ENCODE measurements at places on chromosomes 13 and 19.

DNA sequence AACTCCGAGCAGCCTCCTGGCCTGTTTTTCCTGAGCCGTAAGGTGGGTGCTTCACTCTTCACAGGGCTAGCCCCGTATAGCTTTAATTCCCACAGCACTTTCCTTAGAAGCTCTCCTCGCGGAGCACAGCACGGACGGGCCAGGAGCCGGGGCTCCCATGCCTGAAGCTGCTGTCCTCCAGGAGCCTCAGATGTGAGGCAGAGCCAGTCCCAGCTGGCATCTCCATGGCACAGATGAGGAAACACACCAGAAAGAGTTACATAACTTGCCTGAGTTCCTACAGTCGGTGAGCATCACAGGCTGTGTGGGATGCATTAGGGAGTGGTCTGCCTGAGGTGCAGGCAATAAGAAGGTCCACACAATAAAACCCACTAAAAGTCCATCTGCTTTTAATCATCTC is 118.5 kb downstream of the ATP8A2 start:
- no peak for DNase-seq

DNA sequence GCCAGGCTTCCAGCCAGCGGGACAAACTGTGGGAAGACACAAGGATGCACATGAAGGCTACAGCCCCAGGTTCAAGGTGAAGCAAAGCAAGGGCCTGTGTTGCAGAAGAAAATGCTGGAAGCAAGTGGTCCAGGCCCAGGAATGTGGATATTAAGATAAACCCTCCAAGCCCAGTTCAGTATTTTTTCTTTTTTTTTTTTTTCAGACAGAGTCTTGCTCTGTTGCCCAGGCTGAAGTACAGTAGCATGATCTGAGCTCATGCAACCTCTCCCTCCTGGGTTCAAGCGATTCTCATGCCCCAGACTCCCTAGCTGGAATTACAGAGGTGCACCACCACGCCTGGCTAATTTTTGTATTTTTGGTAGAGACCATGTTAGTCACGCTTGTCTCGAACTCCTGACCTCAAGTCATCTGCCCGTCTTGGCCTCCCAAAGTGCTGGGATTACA is 4.4 kb downstream of the PRDX2 start:
- no peak for DNase-seq

GRCh38 chr13:77693449-77693940 is 4.0 kb upstream of the SLAIN1 start:
- DNase-seq: no peak

DNA sequence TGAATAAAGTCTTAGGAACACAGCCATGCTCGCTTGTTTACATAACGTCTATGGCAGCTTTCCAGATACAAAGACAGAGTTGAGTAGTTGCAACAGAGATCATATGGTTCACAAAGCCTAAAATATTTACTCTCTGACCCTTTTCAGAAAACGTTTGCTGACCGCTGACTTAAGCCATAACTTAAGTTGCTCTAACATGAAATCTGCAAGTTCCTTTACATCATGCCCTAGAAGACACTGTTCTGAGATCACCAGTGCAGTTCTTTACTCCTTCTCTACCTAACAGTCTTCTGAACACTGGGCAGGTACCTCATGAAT is 166.4 kb downstream of the DCLK1 start:
- no peak for DNase-seq

- DNase-seq: no peak
Observed at GRCh38 chr19:33414667-33415605, 41.4 kb downstream of the CEBPG start.

DNA sequence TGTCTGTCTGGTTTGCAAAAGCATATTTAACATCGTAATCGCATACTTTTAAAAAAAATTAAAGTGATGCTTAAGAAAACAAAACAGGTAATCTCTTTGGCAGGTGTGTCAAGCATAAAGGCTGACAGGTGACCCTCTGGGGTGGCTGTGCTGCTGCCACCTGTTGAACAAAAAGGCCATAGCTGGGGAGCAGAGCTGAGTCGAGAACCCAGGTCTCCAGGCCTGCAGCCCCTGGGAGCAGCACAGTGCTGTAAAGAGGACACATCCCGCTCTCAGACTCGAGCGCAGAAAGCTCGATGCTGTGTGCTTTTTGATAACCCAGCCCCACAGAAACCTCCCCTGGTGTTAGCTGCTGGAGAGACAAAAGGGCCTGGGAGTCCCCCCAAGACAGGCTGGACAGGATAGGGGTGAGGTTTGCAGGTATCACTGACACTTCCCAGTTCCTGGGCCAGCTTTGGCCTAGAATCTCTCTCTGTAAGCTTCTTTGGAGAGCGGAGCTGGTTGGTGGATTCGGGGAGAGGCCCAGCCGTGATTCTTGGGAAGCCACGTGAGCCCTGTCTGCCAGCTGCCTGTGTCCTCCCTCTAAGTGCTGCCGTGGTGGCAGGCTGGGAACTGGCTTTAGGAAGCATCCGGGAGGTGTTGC is 66.9 kb downstream of the C13orf42 start:
- DNase-seq: no peak

DNA sequence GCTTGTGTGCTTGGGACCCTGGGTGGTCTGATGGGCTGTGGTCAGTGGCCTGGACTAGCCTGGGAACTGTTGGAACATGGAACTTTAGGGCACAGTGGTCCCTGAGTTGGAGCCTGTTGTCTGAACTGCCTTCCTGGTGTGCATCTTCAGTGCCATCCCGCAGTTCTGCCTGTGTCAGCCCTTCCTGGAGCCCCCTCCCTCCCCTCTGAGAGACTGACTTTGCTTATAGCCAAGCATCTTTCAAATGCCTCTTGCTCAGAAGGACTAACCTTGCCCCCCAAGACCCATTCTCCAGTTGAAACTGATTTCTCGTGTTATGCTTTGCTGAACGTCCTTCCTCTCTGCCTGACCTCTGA is 14.3 kb downstream of the MAU2 start:
- no peak for DNase-seq

DNA sequence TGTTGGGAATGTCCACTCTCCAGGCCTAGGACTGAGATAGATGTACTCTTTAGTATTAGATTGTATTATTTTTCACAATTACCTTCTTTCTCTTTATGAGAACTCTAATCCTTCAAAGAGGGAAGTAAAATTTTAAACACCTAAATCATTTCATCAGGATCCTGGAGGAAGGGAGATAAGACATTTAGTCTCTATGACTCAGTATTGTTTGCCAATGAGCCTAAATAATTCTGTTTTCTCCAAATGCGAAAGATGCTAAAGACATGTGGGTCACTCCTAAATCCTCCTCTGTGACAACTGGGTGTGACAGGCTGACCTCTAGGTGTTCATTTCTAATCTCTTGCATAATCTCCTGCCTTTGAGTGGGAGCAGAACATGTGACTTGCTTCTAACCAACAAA is 1736.6 kb upstream of the MIR17HG start:
- no peak for DNase-seq

DNA sequence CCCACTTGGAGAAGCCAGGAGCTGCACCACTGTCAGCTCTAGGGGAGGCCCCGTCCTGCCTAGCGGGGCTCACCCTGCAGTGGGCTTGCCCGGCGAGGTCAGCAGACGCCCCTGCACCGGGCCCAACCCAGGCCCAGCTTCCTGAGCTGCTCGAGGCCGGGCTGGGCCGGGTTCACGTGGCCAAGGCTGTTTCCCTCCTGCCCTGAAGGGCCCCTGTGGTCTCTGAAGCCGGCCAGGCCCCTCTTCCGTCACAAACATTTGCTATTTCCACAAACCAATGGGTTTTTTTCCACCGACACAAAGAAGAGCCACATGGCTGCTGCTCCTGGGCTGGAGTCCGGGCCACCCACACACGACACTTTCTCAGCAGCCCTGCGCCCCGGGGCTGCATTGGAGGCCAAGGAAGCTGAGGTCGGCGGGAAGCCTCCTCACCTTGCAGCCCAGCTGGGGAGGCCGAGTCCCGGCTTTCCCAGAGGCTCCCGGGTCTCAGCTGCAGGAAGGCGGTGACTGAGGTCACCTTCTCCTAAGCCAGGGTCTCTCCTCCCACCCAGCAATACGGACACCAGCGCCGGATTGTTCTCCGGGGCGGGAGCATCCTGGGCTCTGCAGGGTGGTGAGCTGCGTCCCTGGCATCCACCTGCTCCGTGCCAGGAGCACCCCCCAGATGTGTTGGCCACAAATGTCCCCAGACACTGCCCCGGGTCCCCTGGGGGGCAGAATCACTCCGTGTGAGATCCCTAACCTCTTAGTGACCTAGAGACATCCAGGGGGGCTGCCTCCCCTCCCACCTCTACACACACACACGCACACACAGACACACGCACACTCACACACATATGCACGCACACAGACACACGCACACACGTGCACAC is 80.5 kb downstream of the GADD45B start:
- DNase-seq: no peak

DNA sequence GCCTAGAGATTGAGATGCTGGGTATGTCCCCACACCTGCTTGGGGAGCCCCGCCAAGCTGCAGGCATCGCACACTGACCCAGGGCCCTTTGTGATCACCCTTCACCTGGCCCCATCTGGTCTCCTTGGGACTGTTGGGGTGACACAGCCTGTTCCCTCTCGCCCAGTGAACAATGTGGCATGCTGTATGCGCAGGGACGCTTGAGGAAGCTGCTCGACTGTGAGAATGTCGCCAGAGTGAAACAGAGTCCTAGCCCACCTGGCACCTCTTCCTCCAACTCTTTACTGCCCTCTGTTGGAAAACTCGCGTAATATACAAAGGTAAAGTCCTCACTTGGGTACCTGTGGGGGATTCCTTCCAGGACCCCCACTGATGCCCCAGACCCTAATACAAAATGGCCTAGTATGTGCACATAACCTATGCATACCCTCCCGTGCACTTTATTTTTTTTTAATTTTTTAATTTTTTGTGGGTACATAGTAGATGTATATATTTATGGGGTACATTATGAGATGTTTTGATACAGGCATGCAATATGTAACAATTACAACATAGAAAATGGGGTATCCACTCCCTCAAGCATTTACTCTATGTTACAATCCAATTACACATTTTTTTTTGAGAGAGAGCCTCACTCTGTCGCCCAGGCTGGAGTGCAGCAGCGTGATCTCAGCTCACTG is 9.0 kb downstream of the BLOC1S3 start:
- DNase-seq: no peak

GRCh38 chr19:45349430-45349941 is 8.9 kb downstream of the KLC3 start:
- no peak for DNase-seq

- DNase-seq: no peak
Observed at GRCh38 chr19:6272411-6272791, 7.4 kb downstream of the MLLT1 start.

DNA sequence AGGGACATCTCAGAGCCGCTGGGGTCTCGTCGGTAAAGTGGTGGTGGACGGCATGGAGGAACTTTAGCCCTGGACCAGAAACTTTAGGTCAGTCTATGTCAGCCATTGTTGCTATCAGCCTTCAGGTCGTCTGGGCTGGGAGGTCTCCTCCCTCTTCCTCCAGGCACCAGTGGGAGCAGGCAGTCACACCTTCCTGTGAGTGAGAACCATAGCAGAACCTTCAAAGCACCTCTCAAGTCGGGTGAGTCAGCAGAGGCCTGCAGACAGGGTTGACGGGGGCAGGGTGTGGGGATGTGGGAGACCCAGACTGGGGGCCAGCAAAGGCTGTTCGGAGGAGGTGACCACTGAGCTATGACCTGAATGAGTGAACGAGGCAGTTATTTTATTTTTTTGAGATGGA is 15.4 kb upstream of the SBNO2 start:
- no peak for DNase-seq

- no peak for DNase-seq
Observed at GRCh38 chr13:27280009-27280656, 9.5 kb downstream of the RASL11A start.

GRCh38 chr19:1136201-1136600 is 32.4 kb downstream of the GPX4 start:
- no peak for DNase-seq

- DNase-seq: no peak
Observed at GRCh38 chr19:43414554-43414953, at the start of gene TEX101. Gene TEX101 (plus strand): TSS chr19:43414890. CDS start chr19:43415920, 1,030 bp downstream.

- DNase-seq: no peak
Observed at GRCh38 chr19:46367426-46367825, 20.5 kb downstream of the PPP5C start.

DNA sequence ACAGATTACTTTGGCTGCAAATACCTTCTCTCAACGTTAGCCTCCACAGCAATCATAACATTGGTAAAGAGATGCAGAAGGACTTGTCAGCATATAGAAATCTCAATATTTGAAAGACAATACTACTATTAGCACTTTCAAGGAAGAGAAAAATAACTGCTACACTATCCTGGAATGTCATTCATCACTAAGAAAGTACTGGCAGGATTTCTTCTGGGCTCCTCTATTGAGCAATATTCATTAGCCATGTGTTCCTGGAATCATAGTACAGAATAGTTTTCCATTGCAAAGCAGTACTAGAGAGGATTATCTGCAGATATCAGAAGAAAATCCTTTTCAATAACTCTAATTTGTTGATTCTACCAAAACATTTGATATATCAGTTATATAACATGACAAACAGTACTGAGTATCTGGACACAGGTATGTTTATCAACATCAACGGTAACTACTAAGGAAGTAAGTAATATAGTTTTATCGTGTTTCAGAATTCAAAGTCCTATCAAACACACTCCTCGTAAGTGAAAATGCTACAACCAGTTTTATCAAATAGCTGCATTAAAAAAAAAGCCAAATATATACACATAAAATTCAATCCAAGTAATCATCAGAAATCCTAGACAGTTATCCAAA is 27.3 kb downstream of the INTS6 start:
- peak; percentile 51 for DNase-seq

DNA sequence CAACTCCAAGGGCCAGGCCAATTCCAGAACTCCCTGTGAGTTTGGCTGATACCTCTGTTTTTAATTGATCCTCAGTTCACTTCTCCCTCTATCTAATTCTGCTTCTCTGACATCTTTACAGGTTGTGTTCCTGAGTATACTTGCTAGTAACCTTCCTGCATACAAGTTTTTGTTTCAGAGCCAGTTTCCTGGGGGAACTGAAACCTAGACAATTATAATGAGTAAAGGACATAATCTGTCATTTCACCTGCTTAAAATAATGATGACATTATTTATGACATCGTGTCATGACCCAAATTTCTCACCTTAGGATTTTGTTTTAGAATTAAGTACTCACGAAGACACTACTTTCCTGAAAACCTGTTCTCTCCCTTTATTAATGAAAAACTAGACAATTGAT is 12.5 kb upstream of the MYCBP2 start:
- DNase-seq: no peak

GRCh38 chr19:48510421-48511268 is 990 bp downstream of the LMTK3 start:
- DNase-seq: peak; percentile 74

- DNase-seq: no peak
Observed at GRCh38 chr13:113668491-113668971, 1.5 kb downstream of the GRK1 start.

- peak; percentile 86 for DNase-seq
Observed at GRCh38 chr13:76048675-76049375, 412.7 kb downstream of the LMO7 start.

- DNase-seq: no peak
Observed at GRCh38 chr13:79121286-79121685, 284.8 kb downstream of the RBM26 start.

- DNase-seq: no peak
Observed at GRCh38 chr13:91417660-91418325, 19.4 kb downstream of the GPC5 start.
